NCI-H510A (cell line): ENCODE measurements at places on chromosomes 16 and 17.

DNA sequence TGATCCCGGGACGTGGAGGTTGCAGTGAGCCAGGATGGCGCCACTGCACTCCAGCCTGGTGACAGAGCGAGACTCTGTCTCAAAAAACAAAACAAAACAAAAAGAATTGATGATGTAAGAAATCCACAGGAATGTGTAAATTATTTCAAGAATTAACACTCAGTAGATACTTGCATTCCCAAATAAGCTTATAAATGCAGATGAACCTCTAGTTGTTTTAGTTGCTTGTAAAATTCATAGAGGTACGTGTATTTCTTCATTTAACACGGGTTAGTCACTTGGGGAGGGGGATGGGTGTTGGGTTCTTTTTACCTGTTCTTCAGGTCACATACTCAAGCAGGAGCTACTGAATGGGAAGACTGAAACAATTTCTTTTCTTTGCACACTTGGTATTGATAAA lies 55.7 kb upstream of the FBXO47 start:
- no peak for DNase-seq

DNA sequence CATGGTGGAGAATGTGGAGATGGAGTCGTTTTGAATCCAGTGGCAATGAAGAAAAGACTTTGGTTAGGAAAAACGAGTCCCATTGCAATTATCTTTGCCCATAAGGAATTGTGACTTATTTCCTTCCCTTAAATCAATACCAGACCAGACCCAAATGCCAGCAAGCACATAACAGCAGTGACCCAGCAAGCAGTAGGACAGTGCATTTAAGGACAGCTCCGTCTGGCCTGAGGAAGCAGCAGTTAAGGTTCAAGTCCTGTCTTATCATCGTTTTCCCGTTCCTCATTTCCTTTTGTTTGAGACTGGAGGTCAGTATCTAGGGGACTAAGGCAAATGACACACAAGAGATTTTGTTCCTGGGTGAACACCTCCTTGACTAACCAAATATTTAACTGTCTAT lies 74.6 kb upstream of the FAM20A start:
- no peak for DNase-seq

- DNase-seq = no peak
These were observed 4.3 kb downstream of the SMIM5 start for GRCh38 chr17:75637551-75637950.

GRCh38 chr16:13312063-13312462 lies 410.7 kb downstream of the SHISA9 start:
- no peak for DNase-seq

- DNase-seq = no peak
These were observed 4.7 kb downstream of the ITGAE start for GRCh38 chr17:3796110-3796821.
